ENCODE measurements at places on chromosomes 4 and X.
A peak's percentile ranks its signal among the peaks of the same experiment; 100 is the strongest.

- no peak for DNase-seq
Measured at GRCh38 chrX:43448688-43449087, 207.4 kb upstream of the MAOA start.

DNA sequence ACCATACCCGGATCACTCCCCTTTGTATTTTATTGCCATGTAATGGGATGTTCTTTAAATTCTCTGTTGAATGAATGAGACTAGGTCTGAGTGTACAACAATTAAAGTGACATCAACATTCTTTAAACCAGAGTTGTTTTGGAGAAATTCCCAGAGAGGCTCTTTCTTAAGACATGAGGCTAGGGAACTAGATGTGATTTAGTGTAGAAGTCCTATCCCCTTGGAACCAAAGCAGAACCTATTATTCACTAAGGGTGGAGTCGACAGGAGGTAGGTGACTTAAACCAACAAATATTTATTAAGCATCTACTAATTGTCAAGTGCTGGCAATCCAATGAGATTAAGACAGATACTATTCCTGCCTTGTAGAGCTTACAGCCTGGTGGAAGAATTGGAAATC lies 1.7 kb downstream of the EIF1AX start:
- no peak for DNase-seq

GRCh38 chrX:155068165-155068564 lies 2.8 kb downstream of the CMC4 start:
- DNase-seq: no peak

GRCh38 chr4:82988323-82988832 lies 22.2 kb downstream of the LIN54 start:
- no peak for DNase-seq

DNA sequence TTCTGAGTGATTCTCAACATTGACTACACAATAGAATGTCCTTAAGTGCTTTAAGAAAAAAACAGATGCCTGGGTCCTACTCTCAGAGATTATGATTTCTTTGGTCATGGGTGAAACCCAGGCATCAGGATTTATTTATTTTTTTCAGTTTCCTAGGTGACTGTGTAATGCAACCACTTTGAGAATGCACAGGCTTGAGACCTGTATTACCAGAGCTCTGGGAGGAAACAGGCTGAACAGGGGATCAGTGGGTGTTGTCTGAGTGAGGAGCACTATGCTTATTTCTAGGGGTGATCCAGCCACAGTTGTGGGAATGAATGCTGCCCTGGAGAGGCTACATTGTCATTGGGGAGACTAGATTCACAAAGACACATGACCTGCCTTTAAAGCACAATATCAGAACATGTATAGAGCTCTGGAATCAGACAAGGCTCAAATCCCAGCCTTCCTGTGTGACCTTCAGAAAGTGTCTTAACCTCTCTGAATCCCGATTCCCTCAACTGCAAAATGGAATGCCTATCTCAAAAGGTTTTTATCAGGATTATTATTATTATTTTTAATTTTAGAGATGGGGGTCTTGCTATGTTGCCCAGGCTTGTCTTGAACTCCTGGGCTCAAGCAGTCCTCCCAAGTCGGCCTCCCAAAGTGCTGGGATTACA lies 61.6 kb upstream of the PRPS1 start:
- DNase-seq: no peak

GRCh38 chr4:89506866-89507491 lies 199.4 kb upstream of the GPRIN3 start:
- no peak for DNase-seq

- no peak for DNase-seq
Measured at GRCh38 chr4:78706302-78706701, 69.8 kb upstream of the BMP2K start.

DNA sequence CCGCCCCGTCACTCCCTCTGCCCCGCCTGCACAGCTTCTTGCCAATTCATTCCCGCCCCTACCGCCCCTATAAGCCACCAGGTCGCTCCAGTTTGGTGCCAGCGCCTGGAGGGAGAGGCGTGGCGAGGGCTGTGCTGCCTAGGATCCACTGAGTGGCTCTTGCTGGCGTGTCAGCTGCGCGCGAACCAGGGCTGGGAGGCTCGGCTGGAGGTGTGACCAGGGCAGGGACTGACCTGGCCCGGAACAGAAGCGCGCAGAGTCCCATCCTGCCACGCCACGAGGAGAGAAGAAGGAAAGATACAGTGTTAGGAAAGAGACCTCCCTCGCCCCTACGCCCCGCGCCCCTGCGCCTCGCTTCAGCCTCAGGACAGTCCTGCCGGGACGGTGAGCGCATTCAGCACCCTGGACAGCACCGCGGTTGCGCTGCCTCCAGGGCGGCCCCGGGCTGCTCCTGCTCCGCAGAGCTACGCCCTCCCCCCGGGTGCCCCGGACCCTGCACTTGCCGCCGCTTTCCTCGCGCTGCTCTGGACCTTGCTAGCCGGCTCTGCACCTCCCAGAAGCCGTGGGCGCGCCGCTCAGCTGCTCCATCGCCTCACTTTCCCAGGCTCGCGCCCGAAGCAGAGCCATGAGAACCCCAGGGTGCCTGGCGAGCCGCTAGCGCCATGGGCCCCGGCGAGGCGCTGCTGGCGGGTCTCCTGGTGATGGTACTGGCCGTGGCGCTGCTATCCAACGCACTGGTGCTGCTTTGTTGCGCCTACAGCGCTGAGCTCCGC lies at the start of gene GPR78:
Gene GPR78 (plus strand): TSS at position 72 of the 773 bp plus-strand sequence. CDS start 591 bp downstream, at position 663.
- DNase-seq: no peak

- no peak for DNase-seq
Measured at GRCh38 chrX:48665991-48666390, 17.6 kb upstream of the WAS start.

GRCh38 chrX:150199181-150199580 lies 163.9 kb upstream of the MAMLD1 start:
- no peak for DNase-seq

GRCh38 chr4:3363411-3364141 lies 70.8 kb downstream of the RGS12 start:
- no peak for DNase-seq

- no peak for DNase-seq
Measured at GRCh38 chr4:78426972-78427371, 124.6 kb upstream of the ANXA3 start.

- no peak for DNase-seq
Measured at GRCh38 chrX:132795181-132795580, 163.2 kb downstream of the HS6ST2 start.

DNA sequence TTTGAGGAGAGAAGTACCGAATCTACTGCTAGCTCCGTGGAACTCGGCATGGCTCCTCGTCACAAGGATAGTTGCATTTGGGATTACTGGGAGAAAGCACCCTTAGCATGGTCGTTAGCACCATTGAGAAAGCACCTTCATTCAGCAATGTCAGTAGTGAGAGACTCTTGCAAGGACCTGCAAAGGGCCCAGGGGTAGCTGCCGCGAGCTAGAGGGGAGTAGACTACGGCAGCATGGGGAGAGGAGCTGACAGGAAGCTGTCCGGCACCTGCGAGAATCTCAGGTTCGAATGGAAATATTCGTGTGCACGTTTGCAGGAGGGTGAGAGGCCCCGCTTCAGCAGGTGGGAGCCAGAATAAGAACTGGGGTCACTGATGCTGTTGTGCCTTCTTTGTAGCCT lies 20.2 kb downstream of the TLR10 start:
- no peak for DNase-seq

DNA sequence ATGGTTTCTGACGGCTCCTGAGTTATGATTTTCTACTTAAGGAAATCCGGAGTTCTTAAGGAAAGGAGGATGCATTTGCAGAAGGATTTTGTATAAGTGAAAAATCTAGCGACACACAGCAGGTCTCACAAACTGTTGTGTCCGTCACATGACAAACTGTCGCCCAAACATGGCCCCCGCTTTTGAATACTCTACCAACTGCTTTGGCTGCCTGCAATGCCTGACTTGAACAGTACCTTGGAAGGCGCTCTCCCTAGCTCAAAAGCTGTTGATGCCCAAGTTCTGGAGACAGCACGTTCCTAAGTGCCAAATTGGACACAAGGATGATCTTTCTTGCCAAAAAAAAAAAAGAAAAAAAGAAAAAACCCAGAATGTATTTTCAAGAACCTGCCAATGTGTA lies 103.2 kb downstream of the ENPP6 start:
- peak; percentile 21 for DNase-seq

GRCh38 chr4:153159728-153160221 lies 44.5 kb upstream of the TRIM2 start:
- DNase-seq: no peak

GRCh38 chr4:2642968-2643367 lies 106.5 kb downstream of the FAM193A start:
- no peak for DNase-seq

- no peak for DNase-seq
Measured at GRCh38 chrX:105136786-105137185, 83.7 kb downstream of the TEX13A start.

GRCh38 chrX:38880296-38880854 lies 79.1 kb downstream of the MID1IP1 start:
- no peak for DNase-seq

DNA sequence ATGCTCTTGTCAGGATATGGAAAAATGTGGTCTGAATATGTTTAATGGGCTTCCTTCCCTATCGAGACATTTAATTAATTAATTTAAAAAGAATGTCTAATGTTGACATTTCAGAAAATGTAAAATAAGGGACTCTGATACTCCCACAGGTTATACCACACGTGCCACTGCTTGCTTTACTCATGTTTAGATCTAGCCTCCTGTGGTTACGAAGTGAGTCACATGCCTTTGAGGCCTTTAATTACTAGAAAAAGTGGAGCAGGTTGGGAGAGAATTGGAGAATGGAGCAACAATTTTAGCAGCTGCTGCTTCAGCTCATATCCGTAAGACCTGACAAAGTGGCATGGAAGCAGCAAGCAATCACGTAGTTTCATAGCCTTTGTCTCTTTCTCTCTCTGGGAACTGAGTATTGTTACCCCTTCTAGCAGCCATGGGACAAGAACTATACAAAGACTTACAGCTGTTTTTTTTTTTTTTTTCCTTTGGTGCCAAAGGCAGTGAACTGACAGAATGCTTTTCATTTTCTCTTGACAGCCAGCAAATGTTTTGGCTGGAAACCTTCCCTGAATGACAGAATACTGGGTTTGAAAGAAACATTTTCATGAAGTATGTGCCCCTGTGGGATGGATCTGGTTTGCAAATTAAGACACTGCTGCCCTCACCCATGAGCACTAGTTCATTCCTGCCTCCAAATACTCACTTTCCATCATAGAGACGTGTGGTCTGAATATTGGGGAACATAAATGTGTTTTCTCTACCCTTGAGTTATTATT lies 355.1 kb upstream of the PABPC5 start:
- DNase-seq: no peak

- no peak for DNase-seq
Measured at GRCh38 chrX:136166221-136166855, 19.0 kb downstream of the FHL1 start.

GRCh38 chr4:48138936-48139335 lies 4.9 kb upstream of the TXK start:
- DNase-seq: no peak

DNA sequence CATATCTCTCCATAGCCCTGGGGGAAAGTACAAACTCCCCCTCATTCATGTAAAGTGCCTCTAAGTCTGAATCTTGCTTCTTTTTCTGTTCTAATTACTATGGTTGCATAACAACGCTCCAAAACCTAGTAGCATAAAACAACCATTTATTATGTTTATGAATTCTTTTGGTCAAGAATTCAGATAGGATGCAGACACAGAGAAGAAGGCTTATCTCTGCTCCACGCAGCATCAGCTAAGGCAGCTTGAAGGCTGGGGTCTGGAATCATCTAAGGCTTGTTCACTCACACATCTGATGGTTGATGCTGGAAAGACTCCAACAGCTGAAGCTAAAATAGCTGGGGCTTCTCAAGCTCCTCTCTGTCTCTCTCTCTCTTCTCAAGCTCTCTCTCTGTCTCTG lies 564.5 kb downstream of the ZNF674 start:
- no peak for DNase-seq

GRCh38 chrX:38103857-38104812 lies 97.8 kb downstream of the SYTL5 start:
- no peak for DNase-seq

- DNase-seq: no peak
Measured at GRCh38 chr4:88696630-88697029, 999 bp downstream of the NAP1L5 start.

DNA sequence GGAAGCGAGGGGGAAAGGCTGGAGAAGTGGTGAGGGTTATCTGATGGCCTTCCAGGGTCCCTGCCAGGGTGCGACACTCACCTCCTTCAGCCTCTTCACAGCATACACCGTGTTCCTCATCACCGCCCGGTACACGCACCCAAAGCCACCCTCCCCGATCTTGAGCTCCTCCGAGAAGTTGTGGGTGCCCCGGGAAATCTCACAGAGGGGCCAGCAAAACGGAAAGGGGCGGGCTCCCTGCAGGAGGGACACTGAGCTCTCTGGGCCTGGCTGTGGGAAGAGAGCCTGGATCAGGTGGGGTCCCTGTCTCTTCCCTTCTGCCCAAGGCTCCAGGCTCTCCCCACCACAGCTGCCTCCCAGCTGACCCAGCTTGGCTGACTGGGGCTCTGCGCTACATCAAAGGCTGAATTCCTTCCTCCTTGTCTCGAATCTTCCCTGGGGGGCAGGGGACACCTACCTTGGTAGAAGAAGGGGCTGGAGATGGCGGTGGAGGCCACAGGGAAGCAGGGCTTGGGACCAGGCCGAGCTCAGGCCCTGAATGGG lies 1.1 kb downstream of the IRAK1 start:
- DNase-seq: no peak

GRCh38 chr4:137361756-137362470 lies 170.4 kb downstream of the PCDH18 start:
- DNase-seq: no peak

- no peak for DNase-seq
Measured at GRCh38 chrX:20240201-20240600, 26.5 kb downstream of the RPS6KA3 start.

GRCh38 chr4:159946983-159947615 lies 844.2 kb downstream of the RAPGEF2 start:
- peak; percentile 33 for DNase-seq

DNA sequence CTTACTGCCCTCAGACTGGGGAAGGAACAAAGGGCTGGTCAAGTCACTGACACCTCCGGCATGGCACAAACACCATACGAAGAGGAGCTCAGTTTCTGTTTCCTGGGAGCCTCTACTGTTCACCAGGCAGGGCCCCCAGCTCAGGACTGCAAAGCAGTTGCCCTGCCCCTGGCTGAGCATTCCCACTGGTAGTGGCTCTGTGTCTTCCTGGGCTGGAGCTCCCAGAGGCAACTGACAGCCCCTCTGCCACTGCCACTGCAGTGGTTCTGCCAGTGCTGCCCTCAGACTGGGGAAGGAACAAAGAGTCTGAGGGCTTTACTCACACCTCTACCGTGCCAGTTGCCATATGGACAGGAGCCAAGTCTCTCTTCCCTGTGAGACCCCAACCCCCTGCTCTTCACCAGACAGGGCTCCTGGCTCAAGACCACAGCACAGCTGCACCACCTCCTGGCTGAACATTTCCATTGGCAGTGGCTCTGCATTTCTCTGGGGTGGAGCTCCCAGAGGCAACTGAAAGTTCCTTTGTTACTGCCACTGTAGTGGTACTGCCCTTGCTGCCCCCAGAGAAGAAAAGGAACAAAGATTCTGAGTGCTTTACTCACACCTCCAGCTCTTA lies 67.9 kb downstream of the SMARCA5 start:
- no peak for DNase-seq

Data from cerebellum (tissue), 4 donors.